Regular cardiac myocyte (primary cell): ENCODE measurements at places on chromosomes 5 and 9. TPM values are rescaled to one million over a fixed set of nuclear protein-coding genes. Genes with fewer than 3 reads are reported as not detected.

OR1J4 gene
- total RNA-seq: not detected in 2 replicates

PCDHA11 gene
- total RNA-seq: under 0.01 and 0.28 TPM in 2 replicates

HRCT1 gene
- 0.28 and 0.58 TPM in 2 replicates for total RNA-seq

DMRT3 gene
- total RNA-seq: not detected in 2 replicates

ARHGEF28 gene
- 23.8 and 51.9 TPM in 2 replicates for total RNA-seq

PAX5 gene
- total RNA-seq: under 0.01 TPM in 1 of 2 replicates, not detected in the other

CBY3 gene
- not detected in 2 replicates for total RNA-seq

CENPP gene
- total RNA-seq: 2.0 and 7.5 TPM in 2 replicates

SLC24A2 gene
- total RNA-seq: not detected in 2 replicates

SPARC gene
- total RNA-seq: 869 and 1,649 TPM in 2 replicates

CTXN3 gene
- not detected in 2 replicates for total RNA-seq

SPATA31A3 gene
- total RNA-seq: not detected in 2 replicates

FAM78A gene
- total RNA-seq: 0.85 and 1.2 TPM in 2 replicates

CRB2 gene
- under 0.01 TPM in 1 of 2 replicates, not detected in the other for total RNA-seq

CDC20B gene
- total RNA-seq: 0.19 and 0.56 TPM in 2 replicates

GPR150 gene
- 0.96 and 2.5 TPM in 2 replicates for total RNA-seq

SPINK13 gene
- not detected in 2 replicates for total RNA-seq

UBTD2 gene
- total RNA-seq: 22.0 and 22.6 TPM in 2 replicates

FBP1 gene
- total RNA-seq: not detected in 2 replicates

NTNG2 gene
- 0.96 and 2.8 TPM in 2 replicates for total RNA-seq

CDO1 gene
- 1.5 and 3.4 TPM in 2 replicates for total RNA-seq

IL3 gene
- not detected in 2 replicates for total RNA-seq

FCN1 gene
- not detected in 2 replicates for total RNA-seq

FABP6 gene
- 0.19 TPM in 1 of 2 replicates, not detected in the other for total RNA-seq

HAUS6 gene
- total RNA-seq: 14.9 and 19.9 TPM in 2 replicates

CAVIN4 gene
- 1.1 and 1.5 TPM in 2 replicates for total RNA-seq

FOXD4 gene
- 0.19 and 0.56 TPM in 2 replicates for total RNA-seq

C1QTNF2 gene
- 0.28 and 0.58 TPM in 2 replicates for total RNA-seq

SH3TC2 gene
- 3.9 and 4.4 TPM in 2 replicates for total RNA-seq

MEIKIN gene
- under 0.01 TPM in 1 of 2 replicates, not detected in the other for total RNA-seq

LCN12 gene
- total RNA-seq: not detected in 2 replicates

LCN2 gene
- total RNA-seq: not detected in 2 replicates

TRIP13 gene
- total RNA-seq: 7.0 and 73.8 TPM in 2 replicates

PAEP gene
- total RNA-seq: not detected in 2 replicates

LCP2 gene
- not detected in 2 replicates for total RNA-seq

OBP2B gene
- total RNA-seq: not detected in 2 replicates

WDR38 gene
- not detected in 2 replicates for total RNA-seq

LCN1 gene
- under 0.01 TPM in 1 of 2 replicates, not detected in the other for total RNA-seq

TBCA gene
- total RNA-seq: 99.2 and 175 TPM in 2 replicates
